ENCODE measurements at places on chromosomes 3 and 15.

GRCh38 chr3:183506674-183507320, 48.7 kb downstream of the KLHL6 start:
- no peak for DNase-seq

DNA sequence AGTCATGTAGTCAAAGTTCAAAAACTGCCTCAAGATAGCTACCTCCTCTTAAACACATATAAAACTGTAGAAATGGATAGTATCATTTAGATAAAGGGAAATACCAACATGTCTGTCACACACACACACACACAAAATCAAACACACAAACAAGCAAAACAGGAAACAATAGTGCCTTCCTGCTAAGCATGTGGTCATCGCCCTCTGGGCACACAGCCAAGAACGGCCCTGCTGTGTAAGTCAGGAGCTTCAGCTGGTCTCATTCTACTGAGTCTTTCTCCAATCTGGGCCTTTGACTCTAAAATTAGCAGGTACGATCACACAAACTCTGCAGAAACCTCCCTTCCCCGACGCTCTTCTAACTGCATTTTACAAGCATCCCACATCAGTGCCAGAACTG, 272.2 kb upstream of the CHRNA7 start:
- peak; percentile 88 for DNase-seq

- DNase-seq: no peak
Measured at GRCh38 chr3:50133283-50133615, 21.9 kb upstream of the SEMA3F start.

GRCh38 chr15:70339571-70340493, 242.1 kb upstream of the TLE3 start:
- no peak for DNase-seq

Data from NCI-H345 (cell line).